Naive thymus-derived CD4-positive, alpha-beta T cell (primary cell): ENCODE measurements at places on chromosomes 12 and 14.

DNA sequence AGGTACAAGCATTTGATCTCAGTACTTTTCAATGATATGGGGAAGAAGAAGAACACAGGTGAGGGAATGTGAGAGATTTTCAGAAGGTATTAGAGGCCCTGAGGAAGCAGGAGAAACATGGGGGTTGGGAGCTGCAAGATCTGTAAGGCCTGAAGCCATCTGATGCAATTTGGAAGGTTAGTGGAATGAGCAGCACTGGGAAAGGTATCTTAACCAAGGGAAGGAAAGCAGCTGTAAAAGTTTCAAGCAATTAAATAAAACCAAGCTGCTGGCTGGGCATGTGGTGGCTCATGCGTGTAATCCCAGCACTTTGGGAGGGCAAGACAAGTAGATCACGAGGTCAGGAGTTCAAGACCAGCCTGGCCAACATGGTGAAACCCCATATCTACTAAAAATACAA lies 104.4 kb upstream of the PARP11 start:
- DNase-seq = no peak

- DNase-seq = peak; percentile 68
Observed at GRCh38 chr14:97994020-97994531, 1196.9 kb downstream of the VRK1 start.

- no peak for DNase-seq
Observed at GRCh38 chr12:25058658-25059058, 109.8 kb upstream of the BCAT1 start.

- no peak for DNase-seq
Observed at GRCh38 chr12:93778306-93778705, 101.1 kb downstream of the CRADD start.

GRCh38 chr12:11777962-11778361 lies 128.5 kb downstream of the ETV6 start:
- DNase-seq = no peak
